ENCODE measurements at places on chromosomes 3 and 15.
A peak's percentile ranks its signal among the peaks of the same experiment; 100 is the strongest.

GRCh38 chr3:101533603-101533968 is 20.6 kb upstream of the SENP7 start:
- DNase-seq, result no peak

- DNase-seq, result no peak
Measured at GRCh38 chr3:185750015-185750414, 74.8 kb downstream of the IGF2BP2 start.

- no peak for DNase-seq
Measured at GRCh38 chr3:126307591-126308393, 49.4 kb downstream of the KLF15 start.

DNA sequence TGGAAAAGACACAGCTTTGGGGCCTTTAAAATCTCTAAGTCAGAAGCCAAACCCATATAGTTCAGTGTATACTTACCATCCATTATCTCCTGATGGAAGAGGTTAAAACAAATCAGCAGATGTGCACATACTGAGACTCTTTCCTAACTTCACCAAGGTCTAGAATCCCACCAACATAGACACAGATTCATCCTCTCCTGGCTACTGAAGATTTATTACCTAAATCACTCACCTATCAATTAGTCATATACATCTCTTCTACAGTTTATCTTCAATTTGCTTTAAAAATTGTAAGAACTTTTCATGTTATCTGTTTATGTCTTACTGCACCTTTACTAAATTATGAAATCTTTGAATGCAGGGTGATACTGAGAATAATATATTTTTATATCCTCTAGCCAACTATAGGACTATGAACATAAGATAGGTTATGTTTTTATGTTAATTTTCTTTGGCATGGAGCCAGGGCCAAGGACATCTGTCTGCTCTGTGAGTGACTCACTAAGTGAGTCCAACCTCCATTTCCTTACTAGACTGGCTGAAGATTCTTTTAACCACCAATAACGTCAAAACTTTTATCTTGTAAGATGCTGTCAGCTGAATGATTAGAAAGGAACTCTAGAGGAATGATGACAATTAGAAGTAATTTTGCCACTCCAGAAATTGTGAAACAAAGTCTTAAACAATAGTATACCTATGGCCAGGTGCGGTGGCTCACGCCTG is 397.6 kb downstream of the FOXP1 start:
- DNase-seq, result no peak

- DNase-seq, result no peak
Measured at GRCh38 chr3:33629219-33629618, 88.8 kb downstream of the CLASP2 start.

DNA sequence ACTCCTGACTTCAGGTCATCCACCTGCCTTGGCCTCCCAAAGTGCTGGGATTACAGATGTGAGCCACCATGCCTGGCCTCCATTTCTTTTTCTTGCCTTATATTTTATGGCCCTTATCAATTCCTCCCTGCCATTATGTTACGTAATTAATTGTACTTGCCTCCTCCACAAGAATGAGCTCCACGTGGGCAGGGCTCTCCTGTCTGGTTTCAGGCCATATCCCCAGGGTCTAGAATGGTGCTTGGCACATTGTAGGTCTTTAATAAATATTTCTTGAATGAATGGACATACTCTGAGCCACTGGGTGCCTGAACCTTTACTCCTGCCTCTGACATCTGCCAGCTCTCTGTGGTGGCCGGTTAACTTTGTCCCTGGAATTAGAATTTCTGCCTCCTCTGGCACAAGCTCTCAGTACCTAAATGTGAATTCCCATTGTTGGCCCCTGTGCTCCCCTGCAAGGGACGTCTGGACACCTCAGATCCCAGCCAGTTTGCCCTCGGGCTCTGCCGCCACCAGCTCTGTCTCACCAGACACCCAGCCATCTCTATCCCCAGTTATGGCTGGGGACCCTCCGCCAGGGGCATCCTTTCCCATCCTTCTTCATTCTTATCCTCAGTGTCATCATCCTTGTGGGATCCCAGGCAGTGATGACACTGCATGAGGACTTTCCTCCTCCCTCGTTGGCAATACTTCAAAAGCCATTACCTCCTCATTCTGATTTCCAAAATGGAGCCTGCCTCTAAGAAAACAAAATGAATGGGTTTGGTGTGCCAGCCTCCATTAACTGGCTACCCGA is 165.6 kb upstream of the SMAD3 start:
- DNase-seq, result no peak

DNA sequence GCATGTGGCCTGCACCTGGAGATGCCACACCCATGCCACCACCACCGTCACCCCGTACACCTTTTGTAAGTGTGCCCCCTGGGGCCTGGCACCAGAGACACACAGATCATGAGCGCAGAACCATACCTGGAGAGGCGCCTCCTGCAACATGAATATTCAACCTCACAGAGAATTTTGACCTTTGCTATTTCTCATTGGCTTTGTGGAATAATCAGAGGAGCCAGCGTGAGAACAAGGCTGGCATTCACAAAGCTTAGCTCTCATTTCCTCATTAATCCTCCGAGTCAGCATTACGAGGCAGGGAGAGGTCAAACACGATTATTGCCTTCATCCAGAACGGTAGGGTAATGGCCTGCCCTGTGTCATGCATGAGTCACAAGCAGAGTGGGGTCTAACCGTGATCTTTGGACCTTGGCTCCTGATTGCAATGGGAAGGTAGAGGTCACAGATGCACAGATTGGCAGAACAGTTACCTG is 73.0 kb upstream of the POMGNT2 start:
- no peak for DNase-seq

GRCh38 chr3:176696816-176697215 is 500.5 kb downstream of the TBL1XR1 start:
- DNase-seq, result no peak

- no peak for DNase-seq
Measured at GRCh38 chr3:38533285-38533976, 37.3 kb downstream of the EXOG start.

DNA sequence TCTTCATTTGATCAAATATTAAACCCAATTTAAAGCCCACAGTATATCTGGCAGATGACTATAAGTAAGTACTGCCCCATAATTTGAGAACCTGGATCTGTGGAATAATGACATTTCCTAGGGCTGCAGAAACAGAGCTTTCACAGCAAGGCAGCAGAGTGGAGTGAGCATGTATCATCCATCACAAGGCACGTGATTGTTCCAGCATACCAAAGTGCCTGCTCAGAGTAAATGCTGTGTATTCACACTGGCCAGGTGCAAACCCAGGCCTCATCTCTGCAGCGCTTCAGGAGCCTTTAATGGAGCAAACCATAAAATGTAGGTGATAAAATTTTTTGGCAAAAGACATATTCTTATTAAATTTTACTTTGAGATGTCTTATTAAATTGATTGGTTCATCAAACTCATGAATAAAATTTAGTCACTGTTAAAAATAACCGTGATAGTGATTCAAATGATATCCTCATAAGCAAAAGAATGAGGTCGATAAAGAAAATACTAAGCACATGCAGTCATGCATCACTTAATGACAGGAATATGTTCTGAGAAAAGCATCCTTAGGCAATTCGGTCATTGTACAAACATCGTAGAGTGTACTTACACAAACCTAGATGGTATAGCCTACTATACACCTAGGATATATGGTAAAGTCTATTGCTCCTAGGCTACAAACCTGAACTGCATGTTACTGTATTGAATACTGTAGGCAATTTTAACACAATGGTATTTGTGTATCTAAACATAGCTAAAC is 99.3 kb upstream of the SLC24A5 start:
- no peak for DNase-seq

- DNase-seq, result no peak
Measured at GRCh38 chr3:56087451-56088053, 380.7 kb downstream of the ERC2 start.

DNA sequence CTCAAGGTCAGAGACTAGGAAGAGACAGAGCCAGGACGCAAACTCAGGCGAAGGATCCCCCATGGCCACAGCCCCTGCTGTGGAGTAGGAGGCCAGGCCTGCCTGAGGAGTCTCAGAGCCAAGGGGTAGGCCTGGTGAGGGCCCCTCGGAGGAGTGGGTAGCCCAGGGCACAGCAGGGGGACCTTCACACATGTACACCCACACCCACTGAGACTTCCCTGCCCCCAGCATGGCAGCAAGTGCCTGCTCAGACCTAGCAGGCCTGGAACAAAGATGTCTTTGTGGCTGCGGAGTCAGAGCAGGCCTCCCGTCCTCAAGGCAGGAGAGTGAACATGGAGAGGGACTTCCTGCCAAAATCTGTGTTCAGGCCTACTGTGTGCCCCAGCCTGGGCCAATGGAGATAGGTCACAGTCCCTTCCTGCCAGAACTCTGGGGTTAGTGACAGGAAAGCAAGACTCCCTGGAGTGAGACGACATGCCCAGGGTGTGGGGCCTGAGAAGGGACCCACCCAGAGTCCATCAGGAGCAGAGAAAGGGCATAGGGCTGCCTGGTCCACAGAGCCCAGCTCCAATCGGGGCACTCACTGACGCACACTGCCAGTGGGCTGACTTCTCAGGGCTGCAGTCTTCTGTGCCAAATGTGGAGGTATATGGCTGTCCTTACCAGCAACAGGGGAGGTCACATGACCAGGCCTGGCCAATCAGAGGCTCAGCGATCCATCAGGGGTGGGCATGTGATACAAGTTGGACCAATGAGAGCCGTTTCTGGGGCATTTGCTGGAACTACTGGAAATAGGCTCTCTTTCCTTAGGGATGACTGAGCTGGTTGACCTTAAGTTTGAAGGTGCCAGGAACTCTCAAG is 2.3 kb downstream of the GRIP2 start:
- DNase-seq, result peak; percentile 57

DNA sequence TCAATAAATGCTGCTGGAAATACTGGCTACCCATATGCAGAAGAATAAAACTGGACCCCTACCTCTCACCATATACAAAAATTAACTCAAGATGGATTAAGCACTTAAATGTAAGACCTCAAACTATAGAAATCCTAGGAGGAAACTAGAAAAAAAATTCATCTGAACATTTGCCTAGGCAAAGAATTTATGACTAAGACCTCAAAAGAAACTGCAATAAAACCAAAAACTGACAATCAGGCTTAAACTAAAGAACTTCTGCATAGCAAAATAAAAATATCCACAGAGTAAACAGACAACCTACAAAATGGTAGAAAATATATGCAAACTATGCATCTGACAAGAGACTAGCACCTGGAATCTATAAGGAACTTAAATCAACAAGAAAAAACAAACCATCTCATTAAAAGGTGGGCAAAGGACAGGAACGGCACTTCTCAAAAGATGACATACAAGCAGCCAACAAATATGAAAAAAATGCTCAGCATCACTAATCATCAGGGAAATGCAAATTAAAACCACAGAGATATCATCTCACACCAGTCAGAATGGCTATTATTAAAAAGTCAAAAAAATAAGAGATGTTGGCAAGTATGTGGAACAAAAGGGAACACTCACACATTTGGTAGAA is 47.0 kb downstream of the MYO9A start:
- DNase-seq, result no peak

DNA sequence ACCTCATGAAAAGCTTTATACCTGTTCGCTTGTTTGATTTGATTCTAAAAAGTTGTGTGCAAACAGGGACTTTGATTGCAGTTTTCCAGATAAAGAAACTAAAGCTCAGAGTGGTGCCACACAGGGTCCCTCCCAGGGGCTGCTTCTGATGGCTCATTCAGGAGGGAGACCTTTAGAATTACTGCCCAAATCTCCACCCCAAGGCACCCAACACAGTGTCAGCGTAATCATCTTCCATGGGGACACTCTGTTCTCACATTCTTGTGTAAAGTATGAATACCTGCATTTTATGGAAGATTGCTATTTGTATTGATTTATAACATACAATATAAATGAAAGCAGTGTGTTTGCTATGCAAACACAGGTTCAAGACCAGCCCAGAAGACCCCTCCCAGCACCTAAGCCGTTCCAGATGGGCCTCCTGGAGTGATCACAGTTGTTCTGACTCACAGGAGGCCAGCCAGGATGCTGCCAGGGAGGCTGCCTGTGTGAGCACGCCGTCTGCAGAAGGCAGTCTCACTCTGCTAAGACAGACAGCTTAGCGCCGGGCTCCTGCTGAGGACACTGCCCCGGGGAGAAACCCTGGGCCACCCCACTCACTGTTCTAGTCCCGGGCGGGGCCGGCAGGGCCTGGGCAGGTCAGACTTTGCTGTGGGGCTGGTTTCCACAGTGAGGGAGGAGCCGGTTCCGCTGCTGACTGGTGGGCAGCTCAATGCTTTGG is 185.6 kb downstream of the FAM43A start:
- DNase-seq, result peak; percentile 93

DNA sequence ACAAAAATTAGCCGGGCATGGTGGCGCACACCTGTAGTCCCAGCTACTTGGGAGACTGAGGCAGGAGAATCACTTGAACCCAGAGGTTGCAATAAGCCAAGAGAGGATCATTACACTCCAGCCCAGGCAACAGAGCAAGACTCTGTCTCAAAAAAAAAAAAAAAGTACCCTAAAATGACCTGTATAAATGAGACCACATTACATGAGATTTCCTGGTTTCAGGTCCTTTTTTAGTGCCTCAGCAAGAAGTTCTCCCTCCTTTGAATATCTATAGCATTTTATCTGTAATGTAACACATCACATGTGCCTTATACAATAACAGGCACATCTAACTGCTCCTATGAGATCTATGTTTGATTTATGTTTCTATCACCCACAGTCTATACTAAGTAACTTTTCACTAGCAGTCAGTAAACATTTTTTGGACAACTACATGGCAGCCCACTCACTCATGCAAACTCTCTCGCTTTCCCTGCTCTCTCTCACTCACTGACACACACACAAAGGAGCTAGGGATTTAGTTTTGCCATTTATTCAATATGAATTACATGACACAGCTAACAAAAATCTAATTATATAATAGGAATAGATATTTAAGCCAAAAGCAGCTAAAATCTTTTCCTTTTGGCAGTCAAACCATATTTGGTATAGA is 34.1 kb downstream of the ADAM10 start:
- DNase-seq, result no peak

- DNase-seq, result no peak
Measured at GRCh38 chr3:111989061-111989678, 9.6 kb upstream of the TAGLN3 start.

DNA sequence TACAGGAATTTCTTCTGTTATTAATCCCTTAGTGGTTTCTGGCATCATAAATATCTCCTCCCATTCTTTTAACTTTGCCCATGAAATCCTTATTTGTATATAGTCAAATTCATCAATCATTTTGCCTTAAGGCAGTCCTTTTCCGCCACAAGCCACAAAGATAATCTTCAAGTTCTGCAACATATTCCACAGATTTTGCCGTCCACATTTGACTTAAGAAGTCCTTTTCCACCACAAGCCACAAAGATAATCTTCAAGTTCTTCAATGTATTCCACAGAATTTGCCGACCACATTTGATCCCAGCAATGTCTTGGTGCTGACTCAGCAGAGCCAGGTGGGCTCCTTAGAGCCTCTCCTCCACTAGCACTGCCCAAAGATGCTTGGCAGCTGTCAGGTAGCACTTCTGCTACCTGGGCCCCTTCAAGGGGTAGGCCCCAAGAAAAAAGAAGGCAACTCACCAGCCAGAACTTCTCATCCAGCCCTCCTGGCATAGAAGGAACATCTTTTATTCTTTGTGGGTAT is 35.0 kb downstream of the SEC22C start:
- DNase-seq, result no peak

- DNase-seq, result no peak
Measured at GRCh38 chr15:33104212-33104611, 90.3 kb downstream of the FMN1 start.
